ENCODE measurements at places on chromosomes 1 and 21.

- peak; percentile 4 for DNase-seq
These were observed 177.1 kb downstream of the HHAT start for GRCh38 chr1:210505601-210506496.

GRCh38 chr1:30474818-30475200 lies 248.6 kb downstream of the MATN1 start:
- no peak for DNase-seq

DNA sequence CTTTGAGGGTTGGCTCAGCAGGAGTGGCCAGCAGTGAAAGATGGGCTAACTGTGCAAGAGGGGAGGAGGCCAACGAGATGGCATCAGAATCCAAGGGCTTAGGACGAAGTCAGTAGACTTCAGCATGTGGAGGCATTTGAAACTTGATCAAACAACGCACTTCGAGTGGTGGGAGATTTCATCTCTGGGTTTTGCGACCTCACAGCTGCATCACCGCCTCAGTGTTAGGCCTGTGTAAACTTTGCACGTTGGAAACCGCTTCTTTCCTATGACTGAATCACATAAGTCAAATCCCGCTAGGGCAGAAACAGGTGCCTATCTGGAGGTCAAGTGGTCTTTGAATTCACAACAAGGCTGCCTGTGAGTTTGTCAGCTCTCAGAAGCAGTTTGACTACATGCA lies 17.8 kb downstream of the TFF3 start:
- no peak for DNase-seq

GRCh38 chr21:41317458-41317857 lies 857 bp downstream of the FAM3B start:
- DNase-seq, result no peak

DNA sequence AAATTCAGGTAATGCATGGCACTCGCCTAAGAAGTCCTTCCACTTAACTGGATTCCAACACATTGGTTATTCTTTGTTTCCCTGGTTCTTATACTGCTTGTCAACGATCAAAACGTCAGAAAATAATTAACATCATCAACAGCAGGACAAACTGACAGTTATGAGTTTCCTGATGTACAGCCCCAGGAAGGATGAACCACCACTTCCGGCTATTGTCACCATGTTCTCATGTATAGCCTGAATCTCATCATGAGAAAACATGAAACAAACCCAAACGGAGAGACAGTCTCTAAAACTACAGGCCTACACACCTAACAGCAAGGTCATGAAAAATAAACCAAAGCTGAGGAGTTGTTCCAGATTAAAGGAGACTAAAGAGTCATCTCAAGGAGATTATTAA lies 60.5 kb upstream of the FBXO28 start:
- no peak for DNase-seq

GRCh38 chr1:226597616-226598454 lies 49.3 kb downstream of the STUM start:
- DNase-seq, result no peak

DNA sequence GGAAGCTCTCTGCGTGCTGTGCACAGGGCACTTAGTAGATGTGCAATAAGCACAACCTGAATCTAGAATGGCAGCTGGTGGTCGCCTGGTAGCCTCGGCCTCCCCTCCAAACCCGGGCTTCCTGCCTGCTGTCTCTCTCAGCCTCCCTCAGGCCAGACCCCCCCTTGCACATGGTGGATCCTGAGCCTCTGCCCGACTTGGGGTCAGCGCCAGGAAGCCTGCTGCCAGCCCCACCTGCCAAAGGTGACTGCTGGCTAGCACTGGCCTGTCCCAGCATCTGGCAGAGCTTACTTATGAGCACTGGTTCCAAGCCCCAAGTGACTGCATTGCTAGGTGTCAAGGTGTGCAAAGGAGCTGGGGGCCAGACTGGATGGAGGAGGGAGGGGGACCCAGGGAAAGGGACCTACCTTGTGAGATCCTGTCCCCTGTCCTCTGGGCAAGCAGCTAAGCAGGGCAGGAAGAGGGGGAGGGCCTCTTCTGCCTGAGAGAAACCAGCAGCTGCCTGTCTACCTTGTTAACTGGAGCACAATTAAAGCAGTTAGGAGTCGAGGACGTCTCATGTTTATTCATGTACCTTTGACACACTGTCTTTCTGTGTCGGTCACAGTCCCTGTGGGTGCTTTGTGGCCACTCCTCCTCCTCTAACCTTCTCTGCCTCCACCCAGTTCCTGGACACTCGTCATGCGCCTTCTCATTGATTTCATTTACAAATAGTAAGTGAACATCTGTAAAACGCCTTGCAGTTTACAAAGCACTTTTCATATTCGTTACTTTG lies 100.9 kb downstream of the DDX20 start:
- DNase-seq, result no peak

DNA sequence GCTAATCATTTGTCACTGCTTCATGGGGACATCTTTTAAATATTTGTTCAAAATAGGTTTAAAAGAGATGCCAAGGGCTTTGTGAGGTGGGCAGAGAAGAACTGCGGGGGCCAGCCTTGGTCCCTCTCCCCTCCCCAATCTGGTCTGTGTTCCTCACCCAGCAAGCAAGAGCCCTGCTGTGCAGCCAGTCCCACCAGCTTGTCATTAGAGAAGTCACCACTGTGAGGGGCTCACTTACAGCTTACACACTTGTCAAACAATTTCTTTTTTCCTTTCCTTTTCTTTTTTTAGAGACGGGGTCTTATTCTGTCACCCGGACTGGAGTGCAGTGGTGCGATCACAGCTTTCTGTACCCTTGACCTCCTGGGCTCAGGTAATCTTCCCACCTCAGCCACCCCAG lies 10.4 kb upstream of the CDK18 start:
- no peak for DNase-seq

- peak; percentile 47 for DNase-seq
These were observed 20.5 kb downstream of the HIVEP3 start for GRCh38 chr1:41898191-41898713.

DNA sequence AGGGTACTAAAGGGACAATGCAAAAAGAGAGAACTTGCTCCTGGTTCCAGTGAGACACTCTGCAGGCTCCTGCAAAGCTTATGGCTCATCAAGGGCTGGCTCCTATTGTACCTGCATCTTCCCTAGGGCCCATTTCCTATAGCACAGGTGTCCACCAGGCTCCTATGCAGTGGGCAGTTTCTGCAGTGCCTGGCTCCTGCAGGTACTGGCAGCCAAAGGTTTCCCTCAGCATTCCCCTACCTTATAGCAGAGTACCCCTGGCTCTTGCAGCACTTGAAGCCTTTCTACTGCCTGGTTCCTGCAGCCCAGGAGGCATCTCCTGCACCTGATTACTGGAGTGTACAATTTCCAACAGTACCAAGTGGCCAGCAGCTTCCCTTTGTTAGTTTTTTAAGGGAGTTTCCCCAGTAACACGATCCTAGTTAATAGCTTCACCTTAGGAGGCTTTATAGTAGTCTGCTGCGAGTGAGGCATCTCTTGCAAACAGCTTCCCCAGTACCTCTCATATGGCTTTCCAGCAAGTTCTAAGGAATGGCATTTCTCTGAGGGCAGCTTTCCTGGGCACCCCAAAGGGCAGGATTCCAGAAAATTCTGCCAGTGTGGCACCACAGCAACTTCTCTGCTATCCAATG lies 141.7 kb downstream of the DENND1B start:
- DNase-seq, result no peak

- no peak for DNase-seq
These were observed 185.7 kb downstream of the IGSF21 start for GRCh38 chr1:18293291-18293690.

- peak; percentile 75 for DNase-seq
These were observed 271.6 kb upstream of the SGIP1 start for GRCh38 chr1:66262208-66262963.

- DNase-seq, result no peak
These were observed 26.1 kb downstream of the SLC19A1 start for GRCh38 chr21:45516071-45516670.

DNA sequence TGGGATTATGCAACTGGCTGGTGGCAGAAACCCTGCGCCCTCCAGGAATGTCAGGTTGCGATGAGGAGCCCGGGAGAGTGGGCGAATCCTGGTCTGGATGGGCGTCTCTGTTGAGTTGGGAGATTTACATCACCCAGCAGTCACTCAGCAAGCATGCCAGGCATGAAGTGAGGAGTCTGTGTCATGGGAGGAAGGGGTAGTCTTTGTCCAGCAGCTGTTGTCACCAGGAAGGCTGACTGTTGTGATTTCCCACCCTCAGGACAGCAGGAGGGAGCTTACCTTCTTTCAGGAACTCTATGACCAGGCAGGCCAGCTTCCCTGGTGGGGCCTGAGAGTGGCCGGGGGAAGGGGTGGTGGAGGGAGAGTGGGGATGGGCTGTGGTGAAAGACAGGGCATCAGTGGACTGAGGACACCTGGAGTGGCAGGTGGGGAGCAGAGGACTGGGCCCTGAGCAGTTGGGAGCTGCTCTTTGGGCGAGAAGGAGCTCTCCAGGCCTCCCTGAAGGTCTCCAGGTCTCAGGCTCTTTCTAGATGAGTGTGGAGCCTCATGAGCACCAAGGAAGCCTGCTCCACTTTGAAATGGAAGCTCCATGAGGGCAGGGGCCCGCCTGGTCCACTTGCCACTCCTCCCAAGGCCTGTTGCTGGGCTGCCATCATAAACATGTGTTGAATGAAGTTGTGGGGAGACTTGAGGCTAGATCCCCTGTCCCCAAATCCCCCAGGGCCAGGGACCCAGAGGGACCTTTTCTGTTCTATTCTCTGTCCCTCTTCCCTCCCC lies 21.3 kb upstream of the PKP1 start:
- no peak for DNase-seq

DNA sequence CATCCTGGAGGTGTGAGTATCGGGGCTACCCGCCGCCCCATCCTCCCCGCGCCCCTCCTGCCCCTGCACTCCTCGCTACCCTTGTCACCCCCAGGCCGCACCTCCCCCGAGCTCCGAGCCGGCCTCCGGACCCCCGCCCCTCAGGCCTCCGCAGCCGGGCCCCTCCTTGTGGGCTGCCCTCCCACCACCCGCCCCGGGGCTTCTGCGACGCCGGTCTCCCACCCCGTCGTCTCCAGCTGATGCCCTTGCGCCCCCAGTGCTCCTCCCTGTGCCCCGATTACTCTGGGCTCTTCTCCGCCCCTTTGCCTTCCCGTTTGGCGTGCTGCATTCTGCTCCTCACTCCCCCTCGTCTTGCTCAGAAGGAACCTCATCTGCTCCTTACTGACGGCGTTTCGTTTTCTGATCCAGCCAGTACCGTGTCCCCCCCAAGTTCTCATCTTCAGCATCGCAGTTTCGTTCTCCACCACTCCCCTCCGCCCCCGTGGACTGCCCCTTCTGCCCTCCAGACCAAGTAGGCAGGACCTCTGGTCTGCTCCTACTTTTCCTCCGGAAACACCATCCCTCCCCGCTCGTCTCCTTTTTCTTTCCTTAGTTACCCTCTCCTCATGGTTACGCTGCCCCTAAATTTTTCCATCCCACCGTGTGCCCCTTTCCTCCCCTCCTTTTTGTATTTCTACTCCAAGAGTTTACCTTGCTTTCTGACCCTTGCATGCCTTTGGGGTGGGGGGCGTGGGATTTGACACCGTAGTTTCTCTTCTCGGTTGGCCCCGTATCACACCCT lies 841 bp downstream of the SNX27 start:
- DNase-seq, result peak; percentile 56

- no peak for DNase-seq
These were observed 15.8 kb downstream of the TINAGL1 start for GRCh38 chr1:31592132-31592531.

- no peak for DNase-seq
These were observed 51.5 kb downstream of the MYOM3 start for GRCh38 chr1:24060482-24060881.

GRCh38 chr1:185934476-185935189 lies 200.4 kb downstream of the HMCN1 start:
- peak; percentile 51 for DNase-seq

GRCh38 chr21:34899302-34899701 lies 149.8 kb downstream of the RUNX1 start:
- DNase-seq, result no peak

DNA sequence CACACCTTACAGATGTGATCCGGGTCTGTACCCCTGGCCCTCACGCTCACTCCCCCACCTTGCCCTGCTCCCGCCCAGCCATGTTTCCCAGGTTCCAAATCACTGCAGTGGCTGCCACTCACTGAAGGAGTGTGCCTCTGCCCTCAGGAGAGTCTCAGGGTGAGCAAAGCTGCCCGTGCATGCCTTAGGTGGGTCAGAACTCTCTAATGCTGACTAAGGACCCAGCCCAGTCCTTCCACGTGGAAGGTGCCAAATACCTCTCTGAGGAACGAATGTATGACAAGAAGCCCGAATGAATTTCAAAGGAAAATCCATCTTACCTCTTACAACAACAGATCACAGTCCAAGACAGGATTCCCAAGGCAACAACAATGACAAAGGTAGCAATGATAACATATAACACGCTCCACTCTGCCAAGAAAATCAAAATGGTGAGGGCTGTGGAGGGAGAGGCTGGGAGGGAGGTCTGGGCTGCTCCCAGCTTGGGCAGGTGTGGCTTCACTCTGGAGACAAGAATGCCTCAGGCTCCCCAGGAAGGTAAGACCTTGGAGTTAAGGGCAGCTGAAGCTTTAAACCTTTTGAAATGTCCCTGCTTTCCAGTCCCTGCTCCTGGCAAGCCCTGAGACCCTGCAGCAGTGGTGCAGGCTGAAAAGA lies 115.2 kb downstream of the KIAA0319L start:
- DNase-seq, result no peak

GRCh38 chr21:44996096-44996495 lies 56.3 kb downstream of the SLX9 start:
- DNase-seq, result no peak

DNA sequence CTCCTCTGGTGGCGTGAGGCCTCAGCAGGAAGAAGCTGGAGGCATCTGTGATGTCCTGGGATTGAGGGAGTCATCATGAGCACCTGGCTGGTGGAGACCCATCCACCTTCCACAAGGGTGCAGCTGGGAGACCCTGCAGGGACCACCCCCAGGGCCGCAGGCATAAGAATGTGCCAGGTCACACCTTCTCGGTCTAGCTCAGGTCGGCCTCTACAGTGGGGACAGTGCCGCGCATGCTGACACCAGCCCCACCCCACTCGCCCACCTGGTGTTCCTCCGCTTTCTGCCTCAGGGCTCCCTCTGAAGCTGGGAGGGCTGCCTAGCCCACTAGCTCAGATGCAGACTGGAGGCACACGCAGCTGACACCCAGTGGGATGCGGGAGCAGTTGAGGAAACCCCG lies 5.8 kb upstream of the PAQR7 start:
- DNase-seq, result no peak

- DNase-seq, result no peak
These were observed 135.9 kb upstream of the CHRM3 start for GRCh38 chr1:239250353-239251035.

DNA sequence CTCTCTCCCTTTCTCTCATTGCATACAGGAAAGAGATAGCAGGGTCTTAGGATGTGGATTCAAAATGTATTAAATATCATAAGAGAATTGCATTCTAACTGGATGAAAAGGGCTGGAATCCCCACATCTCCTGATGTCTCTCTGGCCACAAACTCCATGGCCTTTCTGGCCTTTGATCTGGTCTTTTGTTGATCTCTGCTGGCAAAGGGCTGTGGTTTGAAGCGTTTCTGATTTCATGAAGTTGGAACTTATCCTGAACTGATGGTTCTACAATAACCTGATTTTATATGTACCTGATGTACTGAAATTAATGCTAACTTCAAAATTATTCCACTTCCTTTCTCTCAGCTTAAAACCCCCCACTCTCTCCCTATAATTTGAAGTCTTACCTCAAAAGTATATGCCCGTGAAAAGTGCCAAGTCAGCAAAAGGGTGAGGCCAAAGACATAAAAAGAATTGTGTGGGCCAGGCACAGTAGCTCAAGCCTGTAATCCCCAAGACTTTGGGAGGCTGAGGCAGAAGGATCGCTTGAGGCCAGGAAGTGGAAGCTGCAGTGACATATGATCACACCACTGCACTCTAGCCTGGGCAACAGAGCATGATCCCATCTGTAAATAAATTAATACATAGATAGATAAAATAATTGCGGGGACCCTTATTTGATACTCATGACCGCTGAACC lies 6.4 kb upstream of the KIF14 start:
- no peak for DNase-seq

- DNase-seq, result no peak
These were observed 127.1 kb upstream of the C1orf105 start for GRCh38 chr1:172293429-172293828.

All from foreskin fibroblast (primary cell).